ENCODE measurements at places on chromosomes 11 and 22.
A peak's percentile ranks its signal among the peaks of the same experiment; 100 is the strongest.

- peak; percentile 63 for DNase-seq
Measured at GRCh38 chr11:78080818-78081495, 1.3 kb upstream of the NDUFC2 start.

DNA sequence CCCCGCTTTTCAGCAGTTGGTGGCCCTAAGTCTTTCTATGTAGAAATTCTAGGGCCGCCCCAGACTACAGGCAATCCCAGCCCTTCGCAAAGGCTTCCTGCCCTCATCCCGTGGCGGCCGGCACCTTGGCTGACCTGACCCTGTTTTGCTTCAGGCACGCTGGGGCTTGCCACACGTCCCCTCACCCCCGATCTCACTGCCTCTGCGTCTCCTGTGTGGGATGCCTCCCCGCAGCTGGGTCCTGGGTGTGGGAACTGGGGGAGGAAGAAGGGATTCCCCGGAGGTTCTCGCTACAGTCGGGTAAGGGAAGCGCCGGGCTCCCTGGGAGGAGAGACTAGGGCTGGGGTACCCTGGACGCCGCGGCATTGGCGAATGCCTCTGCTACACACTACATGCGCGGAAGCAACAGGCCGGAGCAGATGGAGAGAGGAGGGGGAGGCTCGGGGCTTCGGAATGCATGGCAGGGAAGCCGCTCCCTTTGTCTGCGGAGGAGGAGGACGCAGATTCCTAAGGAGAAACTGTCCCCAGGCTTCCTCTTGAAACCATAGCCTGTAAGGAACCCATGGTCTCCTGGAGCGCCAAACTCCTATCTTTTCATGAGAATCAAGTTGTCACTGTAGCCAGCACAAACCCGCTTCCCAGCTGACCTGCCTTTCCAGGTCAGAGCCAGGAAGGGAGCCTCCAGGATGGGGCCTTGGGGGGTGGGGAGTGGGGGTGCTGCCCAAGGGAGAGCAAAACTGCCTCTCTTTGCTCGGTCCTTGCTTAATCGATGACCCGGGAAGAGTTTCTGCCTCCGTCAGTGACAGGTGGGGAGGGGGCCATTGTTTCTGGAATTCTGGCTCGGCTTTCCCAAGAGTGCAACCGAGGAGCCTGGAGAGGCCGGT lies 1.4 kb downstream of the DTX4 start:
- DNase-seq, result no peak

- DNase-seq, result peak; percentile 90
Measured at GRCh38 chr11:79018371-79018849, 422.4 kb downstream of the TENM4 start.

DNA sequence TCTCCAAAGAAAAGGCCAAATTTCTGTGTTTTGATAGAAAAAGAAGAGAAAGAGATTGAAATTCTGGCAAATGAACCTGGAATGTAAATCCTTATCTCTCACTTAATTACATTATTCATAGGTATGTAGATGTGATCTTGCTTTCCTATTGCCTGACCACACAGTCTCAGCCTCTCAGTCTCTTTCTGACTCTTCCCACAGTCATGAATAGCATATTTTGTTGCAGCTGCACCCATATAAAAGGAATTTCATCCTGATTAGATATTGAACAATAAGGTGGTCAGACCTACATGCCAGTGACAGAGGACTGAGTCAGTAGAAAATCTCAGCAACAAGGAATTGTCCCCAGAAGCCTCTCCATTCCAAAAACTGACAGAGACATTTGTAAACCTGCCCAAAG lies 62.9 kb upstream of the LRRC4C start:
- peak; percentile 74 for DNase-seq

- peak; percentile 59 for DNase-seq
Measured at GRCh38 chr11:123187665-123188507, 7.2 kb downstream of the CLMP start.

DNA sequence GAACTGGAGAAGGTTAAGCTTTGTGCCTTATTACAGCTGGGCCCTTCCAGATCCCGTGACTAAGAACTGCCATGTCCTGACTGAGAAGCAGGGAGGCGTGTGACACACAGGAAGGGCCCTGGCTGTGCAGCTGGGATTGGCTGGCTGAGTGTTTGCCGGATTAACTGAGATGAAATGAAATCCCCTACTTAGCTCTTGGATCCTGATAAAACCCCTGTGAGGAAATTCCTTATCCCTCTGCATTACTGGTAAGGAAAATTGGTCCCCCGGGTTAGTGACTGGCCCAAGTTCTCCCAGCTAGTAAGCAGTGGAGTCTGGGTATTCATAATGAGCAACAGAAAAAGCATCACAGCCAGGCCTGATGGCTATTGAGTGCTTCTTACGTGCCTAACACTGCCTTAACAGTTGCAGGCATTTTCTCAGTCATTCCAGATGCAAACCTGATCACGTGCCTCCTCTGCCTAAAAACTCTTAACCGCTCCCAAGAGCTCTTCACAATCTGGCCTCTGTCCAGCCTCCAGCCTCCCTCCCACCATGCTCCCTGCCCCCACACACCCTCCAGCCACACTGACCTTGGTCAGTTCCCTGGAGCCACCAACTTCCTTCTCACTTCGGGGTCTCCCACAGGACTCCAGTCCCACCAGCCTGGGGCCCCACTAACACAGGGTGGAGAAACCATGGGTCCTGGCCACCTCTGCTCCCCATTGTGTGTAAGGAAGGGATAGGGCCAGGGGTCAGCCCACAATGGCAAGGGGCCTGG lies 37.8 kb downstream of the ARRB1 start:
- peak; percentile 77 for DNase-seq

DNA sequence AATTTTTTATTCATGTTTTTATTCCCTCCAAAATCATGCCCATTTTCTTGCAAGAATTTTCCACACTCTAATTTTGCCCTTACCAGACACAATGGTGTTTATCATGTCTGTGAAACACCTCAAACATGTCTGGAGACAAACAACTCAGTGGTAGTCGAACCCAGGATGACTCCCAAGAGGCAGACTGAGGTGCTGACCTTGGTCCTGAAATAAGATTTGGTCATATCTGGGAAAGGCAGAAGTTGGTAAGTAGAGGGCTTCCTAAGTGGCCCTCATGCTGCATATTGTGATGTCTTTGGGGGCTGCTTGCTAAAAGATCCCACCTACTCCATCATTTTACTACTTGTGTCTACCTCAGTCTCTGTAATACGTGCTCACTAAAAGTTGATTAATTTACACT lies 369.4 kb upstream of the ISX start:
- DNase-seq, result no peak

DNA sequence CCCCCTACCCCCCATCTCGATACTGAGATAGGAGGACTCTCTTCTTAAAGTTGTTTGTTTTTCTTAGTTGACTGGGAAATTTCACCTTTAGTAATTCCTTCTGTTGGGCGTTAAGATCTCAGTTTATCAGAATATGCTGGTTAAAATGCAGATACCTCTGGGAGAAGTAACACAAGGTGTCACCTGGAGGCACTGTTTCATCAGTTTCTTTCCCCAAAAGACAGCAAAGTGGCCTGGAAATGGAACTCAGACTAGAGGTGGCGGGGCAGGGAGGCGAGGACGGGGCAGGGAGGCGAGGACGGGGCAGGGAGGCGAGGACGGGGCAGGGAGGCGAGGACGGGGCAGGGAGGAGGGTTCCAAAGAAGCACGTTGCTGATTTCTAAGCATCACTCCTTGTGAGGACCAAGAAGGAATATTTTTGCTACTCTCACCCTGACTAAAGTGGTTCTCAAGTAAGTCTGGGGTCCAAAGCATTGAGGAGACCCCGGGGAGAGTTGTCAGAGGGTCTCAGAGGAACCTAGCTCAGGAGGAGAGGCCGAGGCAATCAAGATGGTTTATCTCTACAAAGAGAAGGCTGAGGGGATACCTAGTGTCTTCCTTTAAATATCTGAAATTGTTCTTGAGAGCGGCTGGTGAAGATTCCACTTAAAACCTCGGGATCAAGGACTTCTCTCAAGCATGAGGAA lies 147.0 kb upstream of the B3GAT1 start:
- no peak for DNase-seq

GRCh38 chr11:27161071-27161470 lies 120.5 kb downstream of the BBOX1 start:
- no peak for DNase-seq

- DNase-seq, result peak; percentile 18
Measured at GRCh38 chr11:19199771-19200170, 2.0 kb downstream of the CSRP3 start.

DNA sequence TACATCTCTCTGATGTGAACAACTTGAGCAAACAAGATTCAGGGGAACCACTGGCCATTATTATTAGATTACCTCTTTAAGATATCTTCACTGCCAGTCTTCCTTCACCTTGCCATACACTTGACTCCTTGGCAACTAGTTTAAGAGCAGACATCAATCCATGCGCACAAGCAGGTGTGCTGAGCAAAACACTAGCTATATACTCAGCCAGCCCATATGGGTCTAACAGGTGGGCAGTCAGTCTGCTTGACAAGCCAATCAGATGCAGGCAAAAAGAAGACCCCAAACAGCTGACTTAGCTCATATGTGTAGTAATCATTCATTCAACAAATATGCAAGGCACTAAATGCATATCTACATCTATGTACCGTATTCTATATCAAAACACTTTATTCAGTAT lies 101.2 kb downstream of the SIK3 start:
- no peak for DNase-seq

GRCh38 chr22:31045900-31046538 lies 35.1 kb upstream of the SMTN start:
- DNase-seq, result no peak

DNA sequence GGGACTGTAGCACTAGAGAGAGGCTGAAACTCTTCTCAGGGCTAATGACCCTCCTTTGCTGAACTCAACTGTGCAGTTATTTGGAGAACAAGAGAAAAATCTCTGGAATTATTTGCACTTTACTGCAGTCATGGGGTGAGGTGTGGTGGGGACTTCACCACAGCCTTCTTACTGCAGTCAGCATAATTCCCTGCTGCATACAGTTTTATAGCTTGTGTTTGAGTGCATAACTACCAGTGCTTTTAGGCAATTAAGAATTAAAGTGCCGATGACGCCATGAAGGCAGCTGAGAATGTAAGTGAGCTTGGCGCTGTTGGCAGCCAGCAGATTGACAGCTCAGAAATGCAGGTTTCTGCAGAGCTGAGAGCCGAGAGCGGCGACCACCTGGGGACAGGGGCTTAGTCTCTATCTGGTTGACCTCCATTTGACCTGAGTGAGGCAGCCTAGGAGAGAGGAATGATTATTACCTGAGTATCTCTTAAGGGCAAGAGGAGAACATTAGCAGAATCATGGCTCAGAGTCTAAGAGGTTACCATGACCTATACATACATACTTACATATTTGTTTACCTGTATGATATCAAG lies 830.0 kb downstream of the NTM start:
- no peak for DNase-seq

- DNase-seq, result no peak
Measured at GRCh38 chr11:63869171-63869591, 30.3 kb downstream of the MARK2 start.

DNA sequence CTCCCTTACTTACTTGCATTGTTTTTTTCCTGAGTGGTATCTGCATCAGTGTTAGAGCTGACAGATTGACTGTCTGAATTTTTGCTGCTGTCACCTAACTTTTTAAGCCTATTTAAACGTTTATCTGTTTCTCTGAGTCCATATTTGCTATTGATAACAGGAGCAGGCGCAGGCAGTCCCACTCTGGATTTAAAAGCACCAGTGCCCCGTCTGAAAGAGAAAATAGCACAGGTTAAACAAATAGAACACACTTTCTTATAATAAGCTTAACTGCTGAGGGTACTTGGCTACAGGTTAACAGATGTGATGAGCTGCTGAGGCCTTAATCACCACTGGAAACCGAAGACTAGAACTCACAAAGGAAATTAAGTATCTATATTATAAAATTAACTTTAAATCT lies 45.8 kb upstream of the CHKA start:
- DNase-seq, result no peak

DNA sequence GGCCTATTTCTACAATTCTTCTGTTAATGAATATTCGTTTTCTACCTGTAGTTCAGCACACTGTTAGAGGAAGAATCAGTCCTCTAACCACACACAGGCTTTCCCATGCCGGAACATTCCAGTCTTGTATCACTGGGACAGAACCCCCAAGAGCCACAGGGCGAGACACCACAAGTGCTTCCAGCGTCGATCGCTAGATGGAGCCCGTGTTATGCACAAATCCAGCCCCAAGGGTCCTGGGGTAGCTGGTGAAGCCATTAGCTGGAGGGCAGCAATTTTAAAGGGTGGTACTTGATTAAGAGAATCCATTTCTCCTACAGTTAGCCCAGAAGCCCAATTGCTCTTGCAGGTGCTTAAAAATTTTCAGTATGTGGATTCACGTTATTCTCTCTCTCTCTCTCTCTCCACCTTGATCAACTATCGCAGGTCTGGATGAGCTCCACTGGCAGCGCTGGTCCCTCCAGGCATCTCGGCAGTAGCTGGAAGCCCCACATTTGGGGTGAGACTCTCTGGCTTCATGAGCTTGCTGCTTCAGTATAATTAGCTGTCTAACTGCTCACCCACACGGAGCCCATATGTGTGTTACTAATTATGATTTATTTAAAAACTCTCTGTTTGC lies 148.2 kb upstream of the SNX19 start:
- peak; percentile 72 for DNase-seq

DNA sequence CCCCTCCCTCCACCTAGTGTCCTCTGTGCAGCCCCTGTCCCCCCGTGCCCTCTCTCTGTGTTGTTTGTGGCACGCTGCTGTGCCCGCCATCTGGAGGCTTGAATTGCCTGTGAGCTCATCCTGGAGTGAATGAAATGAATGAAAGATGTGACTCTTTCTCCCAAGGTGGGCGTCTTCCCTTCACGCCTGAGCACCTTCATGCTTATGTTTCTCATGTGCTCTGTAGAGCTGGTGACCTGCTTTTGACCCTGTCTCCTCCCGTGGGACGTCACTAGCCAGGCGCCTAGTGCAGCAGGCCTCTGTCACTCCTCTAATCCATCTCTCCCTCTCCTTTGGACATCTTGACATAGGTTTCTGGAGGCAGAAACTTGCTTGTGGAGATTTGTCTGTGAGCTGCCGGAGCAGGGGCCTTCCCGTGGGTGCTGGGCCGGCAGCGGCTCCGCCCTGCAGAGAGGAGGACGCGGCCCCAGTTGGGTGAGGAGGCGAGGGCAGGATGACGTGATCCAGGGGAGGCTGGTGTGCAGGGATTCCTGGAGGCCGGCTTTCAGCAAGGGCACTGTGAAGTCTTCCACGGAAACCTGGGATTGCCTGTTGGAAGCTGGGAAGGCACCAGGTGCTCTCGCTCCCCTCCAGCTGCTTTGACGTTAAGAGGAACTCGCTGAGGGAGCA lies 40.6 kb downstream of the MUC6 start:
- DNase-seq, result no peak

GRCh38 chr22:45159652-45160462 lies 3.9 kb upstream of the NUP50 start:
- no peak for DNase-seq

GRCh38 chr11:27861706-27862430 lies 161.6 kb upstream of the BDNF start:
- peak; percentile 82 for DNase-seq

- DNase-seq, result no peak
Measured at GRCh38 chr11:128955636-128956035, 13.0 kb upstream of the TP53AIP1 start.

DNA sequence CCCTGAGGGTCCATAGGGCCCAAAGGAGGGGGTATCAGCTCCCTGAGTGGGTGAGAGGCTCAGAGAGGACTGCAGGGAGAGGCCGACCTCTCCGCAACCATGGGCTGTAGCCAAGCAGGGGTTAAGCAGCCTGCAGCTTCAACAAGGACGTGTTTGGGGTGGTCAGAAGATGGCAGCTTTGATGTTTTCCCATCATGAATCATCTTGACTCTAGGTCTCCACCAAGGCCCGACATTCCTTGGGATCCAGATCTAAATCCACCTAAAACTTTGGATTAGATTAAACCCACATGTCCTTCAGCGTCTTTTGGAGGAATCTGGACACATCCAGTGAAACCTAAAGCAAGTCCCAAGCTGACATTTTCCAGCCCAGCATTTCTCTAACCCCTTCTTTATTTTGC lies 19.8 kb downstream of the FBLN1 start:
- DNase-seq, result no peak

Measured in HT1080 (cell line).